ENCODE measurements at places on chromosomes 2 and 18.

- DNase-seq = no peak
Observed at GRCh38 chr2:168155046-168155445, 92.3 kb downstream of the STK39 start.

DNA sequence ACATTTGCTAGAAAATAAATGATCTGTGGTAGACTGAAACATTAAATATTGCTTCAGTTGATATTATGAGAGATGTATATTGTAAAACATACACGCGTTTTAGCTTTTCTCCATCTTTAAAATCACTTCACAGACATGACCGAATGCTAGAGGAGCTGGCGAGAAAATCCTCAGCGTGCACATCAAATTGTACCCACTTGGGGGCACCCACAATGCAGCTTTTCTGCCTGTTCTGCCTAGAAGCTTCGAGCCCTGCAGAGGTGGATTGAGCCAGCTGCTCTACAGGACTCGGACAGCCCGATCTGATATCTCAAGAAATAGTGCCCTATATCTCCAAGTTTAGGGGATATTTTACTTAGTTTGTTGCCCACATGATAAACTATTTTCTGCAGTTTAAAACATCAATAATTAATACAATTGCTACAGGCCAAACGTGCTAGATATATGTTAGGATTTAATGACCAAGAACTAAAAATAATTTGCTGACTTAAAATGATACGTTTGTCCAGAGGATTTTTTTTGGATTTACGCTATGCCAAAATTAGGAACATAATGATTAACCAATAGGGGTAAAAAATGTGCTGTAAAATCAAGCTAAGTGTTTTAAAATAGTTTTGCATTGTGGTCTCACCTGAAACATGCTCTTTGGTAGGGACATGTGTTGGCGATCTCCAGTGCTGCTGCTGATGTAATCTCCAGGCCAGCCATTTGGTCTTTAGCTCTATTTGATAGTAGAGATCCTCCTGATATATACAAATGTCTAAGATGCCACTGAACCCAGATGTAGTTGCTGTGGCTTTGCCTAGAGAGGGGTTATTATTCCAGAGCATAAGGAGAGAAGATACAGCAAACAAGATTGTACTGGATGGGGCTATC, 22.3 kb upstream of the ATP5MC3 start:
- DNase-seq = peak; percentile 38

DNA sequence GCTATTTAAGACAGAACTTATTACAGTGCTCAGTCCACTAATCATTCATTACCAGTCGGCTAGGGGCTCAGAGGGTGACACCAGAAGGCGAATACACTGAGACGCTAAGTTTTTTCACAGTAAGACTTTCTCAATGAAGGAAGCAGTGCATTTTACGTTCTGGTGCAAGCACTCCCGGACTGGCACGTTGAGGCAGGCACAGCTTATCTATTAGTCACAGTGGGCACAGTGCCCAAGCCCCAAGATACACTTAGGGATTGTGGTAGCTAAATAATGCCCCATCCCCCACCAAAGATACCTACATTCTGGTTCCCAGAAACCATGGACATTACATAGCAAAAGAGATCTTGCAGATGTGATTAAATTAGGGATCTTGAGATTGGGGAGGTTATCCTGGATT, 32.6 kb upstream of the BCL11A start:
- no peak for DNase-seq

DNA sequence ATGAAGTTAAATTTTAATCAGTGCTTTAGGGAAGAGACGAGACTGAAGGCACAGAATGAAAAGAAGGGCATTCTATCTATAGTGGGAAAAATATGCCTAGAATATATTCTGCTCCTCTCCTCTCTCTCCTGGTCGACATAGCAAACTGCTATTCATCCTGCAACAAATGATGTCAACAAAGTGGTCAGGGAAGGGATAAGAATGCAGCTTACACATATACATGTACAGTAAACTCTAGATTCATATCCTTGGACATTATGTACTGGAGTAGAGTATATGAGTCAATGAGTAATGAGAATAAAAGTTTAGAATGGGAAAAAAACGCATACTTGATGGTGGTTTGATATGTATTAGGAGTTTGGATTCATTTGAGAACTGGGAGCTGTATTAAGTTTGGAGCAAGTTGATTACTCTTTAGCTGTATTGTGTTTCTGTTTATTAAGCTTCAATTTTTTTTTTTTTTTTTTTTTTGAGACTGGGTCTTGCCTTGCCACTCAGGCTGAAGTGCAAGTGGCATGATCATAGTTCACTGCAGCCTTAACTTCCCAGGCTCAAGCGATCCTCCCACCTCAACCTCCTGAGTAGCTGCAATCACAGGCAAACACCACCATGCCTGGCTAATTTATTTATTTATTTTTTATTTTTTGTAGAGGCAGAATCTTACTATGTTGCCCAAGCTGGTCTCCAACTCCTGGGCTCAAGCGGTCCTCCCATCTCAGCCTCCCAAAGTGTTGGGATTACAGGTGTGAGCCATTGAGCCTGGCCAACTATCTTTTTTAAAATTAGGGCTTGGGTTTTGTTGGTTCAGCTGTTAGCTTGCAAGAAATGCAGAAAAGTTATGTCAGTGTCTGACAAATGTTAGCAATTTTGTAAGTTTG, 53.8 kb downstream of the STAT1 start:
- no peak for DNase-seq

GRCh38 chr18:45349467-45349866, 265.8 kb upstream of the SLC14A2 start:
- DNase-seq = no peak

DNA sequence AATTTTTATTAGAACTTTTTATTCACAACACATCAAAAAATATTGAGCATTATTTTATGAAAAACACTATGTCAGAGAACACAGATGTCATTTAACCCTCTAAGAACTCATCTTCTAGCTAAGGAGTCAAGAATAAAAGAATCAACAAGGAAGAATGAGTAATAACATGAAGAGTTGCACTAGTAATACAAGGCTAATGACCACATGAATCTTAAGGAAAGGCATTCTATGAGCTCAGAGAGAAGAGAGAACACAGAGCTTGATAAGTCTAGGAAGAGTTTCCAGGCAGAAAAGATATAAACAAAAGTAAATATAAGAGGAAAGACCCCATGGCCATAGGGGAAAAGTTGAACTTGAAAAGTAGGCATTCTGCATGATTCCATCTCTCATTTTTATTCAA, 166.5 kb downstream of the MAIP1 start:
- no peak for DNase-seq

DNA sequence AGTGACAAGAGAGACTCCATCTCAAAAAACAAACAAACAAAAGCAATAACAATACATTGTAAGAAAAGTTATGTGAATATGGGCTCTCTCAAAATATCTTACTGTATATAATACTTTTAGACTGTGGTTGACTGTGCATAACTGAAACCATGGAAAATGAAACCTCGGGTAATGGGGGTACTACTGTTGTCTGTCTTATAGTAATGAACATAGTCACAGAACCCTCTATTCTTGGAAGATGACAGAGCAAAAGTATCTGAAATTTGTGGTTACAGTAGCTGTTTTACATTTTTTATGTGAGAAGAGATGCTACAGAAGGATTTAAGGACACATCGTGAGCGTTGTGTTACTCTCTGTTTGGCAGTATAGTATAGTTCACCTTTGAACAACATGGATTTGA, 60.5 kb downstream of the MAP4K4 start:
- DNase-seq = no peak

DNA sequence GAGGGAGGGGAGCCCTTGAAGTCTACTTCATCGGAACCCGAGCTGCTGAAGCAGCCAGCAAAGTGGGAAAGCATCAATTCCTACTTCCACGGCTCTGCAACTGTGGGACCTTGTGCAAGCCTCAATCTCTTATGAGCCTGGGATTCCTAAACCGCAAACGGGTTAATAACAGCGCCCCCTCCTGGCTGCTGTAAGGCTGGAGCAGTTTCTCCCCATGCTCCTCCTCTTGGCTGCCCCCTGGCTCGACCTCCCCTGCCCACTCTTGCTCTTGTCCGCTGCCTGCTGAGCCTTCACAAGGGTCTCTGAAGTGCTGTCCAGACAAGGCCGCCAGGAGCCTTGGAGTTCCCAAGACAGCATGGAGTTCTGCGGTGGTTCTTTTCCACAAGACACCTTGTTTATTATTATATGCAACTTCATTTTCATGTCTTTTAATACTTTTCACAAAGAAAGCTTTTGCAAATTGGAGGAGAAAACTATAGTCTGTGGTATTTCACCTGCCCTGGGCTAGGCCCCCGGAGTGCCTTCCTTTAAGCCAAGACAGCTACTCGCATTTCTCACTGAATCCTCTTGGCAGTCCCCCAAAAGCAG, 157.2 kb downstream of the DDX1 start:
- no peak for DNase-seq
